ENCODE measurements at places on chromosomes 11 and 22. TPM values are rescaled to one million over a fixed set of nuclear protein-coding genes. Genes with fewer than 3 reads are reported as not detected.

DNA sequence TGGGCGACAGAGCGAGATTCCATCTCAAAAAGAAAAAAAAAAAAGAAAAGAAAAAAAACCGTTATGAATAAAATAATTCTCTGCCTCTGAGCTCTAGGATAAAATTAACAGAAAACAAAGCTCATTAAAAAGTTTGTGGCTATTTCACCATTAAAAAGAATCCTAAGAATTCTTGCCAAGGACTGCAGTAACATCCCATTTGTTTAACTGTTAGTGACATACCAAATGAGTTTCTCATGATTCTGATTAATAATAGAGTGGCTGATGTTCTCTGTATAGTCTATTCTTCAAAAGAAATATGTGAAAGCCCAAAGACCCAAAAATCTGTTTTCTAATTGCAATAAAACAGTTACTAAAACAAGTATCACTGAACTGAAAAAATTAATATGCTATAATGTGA is 19.7 kb downstream of the CLNS1A start:
- peaks cover 28% of the 10 kb centered on the region for H3K36me3 ChIP-seq
- no peaks in the 10 kb centered on the region for H3K27me3 ChIP-seq
- no peaks in the 10 kb centered on the region for H3K4me1 ChIP-seq

GRCh38 chr22:35782504-35782903 is 64.8 kb downstream of the APOL5 start:
- H3K4me3 ChIP-seq, result no peak overlapping the region
- no peaks in the 10 kb centered on the region for H3K27me3 ChIP-seq
- H3K4me1 ChIP-seq, result peaks cover 70% of the 10 kb centered on the region
- no peak overlapping the region for H3K27ac ChIP-seq

DNA sequence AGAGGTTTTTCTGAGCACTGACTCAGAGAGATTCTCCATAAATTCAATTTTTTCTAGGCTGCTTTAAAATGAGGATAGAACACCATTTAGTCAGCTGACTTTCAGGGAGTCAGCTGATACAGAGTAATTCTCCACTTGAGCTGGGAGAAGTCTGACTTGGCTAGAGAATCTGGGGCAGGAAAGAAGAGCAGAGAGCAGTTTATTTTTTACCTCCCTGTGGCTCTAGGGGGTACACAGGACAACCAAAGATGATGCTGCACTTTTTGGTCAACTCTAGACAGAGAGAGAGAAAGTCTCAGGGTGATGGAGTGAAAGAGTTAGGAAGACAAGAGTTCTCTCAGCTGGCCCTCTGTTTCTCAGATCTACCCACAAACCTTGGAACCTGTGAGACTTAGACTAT is 67.3 kb upstream of the EED start:
- no peak for DNase-seq
- no peaks in the 10 kb centered on the region for H3K27me3 ChIP-seq
- H3K4me3 ChIP-seq, result no peak overlapping the region
- H3K27ac ChIP-seq, result no peak overlapping the region
- H3K4me1 ChIP-seq, result no peaks in the 10 kb centered on the region

- no peak overlapping the region for H3K4me3 ChIP-seq
- no peaks in the 10 kb centered on the region for H3K4me1 ChIP-seq
- no peak for DNase-seq
- H3K27ac ChIP-seq, result no peak overlapping the region
- H3K36me3 ChIP-seq, result no peaks in the 10 kb centered on the region
These were observed 32.7 kb upstream of the HEPHL1 start for GRCh38 chr11:93988455-93988854.

- no peak overlapping the region for H3K4me3 ChIP-seq
These were observed 6.2 kb downstream of the TSKU start for GRCh38 chr11:76789443-76789719.

- no peak overlapping the region for H3K27ac ChIP-seq
- H3K27me3 ChIP-seq, result no peaks in the 10 kb centered on the region
- no peaks in the 10 kb centered on the region for H3K4me1 ChIP-seq
- no peak overlapping the region for H3K4me3 ChIP-seq
- DNase-seq, result no peak
- no peaks in the 10 kb centered on the region for H3K36me3 ChIP-seq
These were observed 31.3 kb downstream of the MTNR1B start for GRCh38 chr11:93000511-93001476.

DNA sequence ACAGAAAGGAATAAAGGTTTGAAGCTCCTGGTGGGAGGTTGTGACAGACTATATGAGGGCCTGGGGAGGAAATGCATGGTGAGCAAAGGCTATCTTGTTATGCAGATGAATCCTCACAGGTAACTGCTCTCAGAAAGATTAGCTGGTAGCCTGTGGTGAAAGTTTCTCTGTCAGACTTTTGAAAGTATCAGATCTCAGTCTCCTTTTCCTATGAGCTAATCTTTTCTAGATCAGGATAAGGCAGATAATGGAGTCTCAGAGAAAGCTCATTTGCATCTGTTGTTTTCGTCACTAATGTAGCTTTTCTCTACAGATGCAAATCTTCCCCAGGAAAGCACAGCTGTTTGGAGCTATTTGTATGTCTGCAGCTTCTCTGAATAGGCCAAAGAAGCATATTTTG is 21.0 kb upstream of the OR6X1 start:
- H3K27me3 ChIP-seq, result no peaks in the 10 kb centered on the region
- no peak overlapping the region for H3K27ac ChIP-seq

GRCh38 chr22:18078329-18079041 is 695 bp downstream of the PEX26 start:
- H3K27ac ChIP-seq, result peak overlapping the region; percentile 83
- peak; percentile 43 for DNase-seq
- H3K4me3 ChIP-seq, result peak overlapping the region; percentile 71
- H3K4me1 ChIP-seq, result peaks cover 27% of the 10 kb centered on the region
- no peaks in the 10 kb centered on the region for H3K27me3 ChIP-seq

DNA sequence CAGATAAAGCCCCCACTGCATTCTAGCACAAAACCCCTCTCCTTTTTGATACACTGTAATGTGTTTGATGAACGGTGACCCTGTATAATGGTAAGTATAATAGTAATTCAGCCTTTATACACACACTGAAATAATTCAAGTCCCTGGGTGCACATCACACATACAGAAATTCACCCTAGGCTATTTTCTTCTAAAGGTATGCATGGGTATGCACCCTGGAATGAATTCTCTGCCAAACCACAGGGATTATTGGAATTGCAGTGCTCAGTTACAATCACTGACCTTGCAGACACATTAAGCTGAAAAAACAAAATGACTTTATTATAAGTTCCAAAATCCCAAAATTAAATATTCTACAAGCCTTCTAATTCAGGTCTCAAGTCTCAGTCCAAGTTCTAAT is 245.9 kb upstream of the FAT3 start:
- no peaks in the 10 kb centered on the region for H3K36me3 ChIP-seq
- no peak for DNase-seq
- no peak overlapping the region for H3K4me3 ChIP-seq
- no peaks in the 10 kb centered on the region for H3K27me3 ChIP-seq
- no peak overlapping the region for H3K27ac ChIP-seq

GRCh38 chr11:28384418-28384817 is 276.2 kb downstream of the METTL15 start:
- DNase-seq, result no peak
- no peaks in the 10 kb centered on the region for H3K36me3 ChIP-seq
- no peaks in the 10 kb centered on the region for H3K27me3 ChIP-seq
- H3K27ac ChIP-seq, result no peak overlapping the region

DNA sequence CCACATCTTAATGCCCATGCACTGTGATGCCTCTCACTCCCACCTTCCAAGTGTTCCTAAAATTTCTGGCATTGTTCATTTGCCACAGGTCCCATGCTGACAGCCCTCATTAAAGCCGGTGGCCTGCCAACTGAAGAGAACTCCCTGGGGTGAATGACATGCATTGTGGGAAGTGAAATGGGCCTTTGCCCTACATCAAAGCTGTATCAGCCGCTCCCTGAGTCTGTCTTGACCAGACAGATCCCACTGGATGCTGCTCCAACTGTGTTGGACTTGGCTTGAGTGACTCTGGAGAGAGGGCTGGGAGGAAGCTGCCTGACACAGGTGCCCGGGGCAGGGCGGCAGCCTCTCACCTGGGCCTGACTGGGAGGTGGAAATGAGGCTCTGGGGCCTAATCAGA is 8.8 kb upstream of the SEC14L4 start:
- no peak overlapping the region for H3K4me3 ChIP-seq
- H3K27me3 ChIP-seq, result no peaks in the 10 kb centered on the region
- H3K27ac ChIP-seq, result no peak overlapping the region
- no peak for DNase-seq
- H3K4me1 ChIP-seq, result no peaks in the 10 kb centered on the region

Gene TRIM6
- total RNA-seq, result 7.1 TPM

Gene DDI1
- not detected for total RNA-seq

Gene OR51B5
- total RNA-seq, result 0.78 TPM

All from thyroid gland (tissue), 4 donors.